Ascending aorta (tissue), 2 donors: ENCODE measurements at places on chromosomes 11 and 22. TPM values are rescaled to one million over a fixed set of nuclear protein-coding genes. Genes with fewer than 3 reads are reported as not detected.

- no peak for DNase-seq
Observed at GRCh38 chr11:119318240-119319135, 1.6 kb upstream of the MCAM start.

DNA sequence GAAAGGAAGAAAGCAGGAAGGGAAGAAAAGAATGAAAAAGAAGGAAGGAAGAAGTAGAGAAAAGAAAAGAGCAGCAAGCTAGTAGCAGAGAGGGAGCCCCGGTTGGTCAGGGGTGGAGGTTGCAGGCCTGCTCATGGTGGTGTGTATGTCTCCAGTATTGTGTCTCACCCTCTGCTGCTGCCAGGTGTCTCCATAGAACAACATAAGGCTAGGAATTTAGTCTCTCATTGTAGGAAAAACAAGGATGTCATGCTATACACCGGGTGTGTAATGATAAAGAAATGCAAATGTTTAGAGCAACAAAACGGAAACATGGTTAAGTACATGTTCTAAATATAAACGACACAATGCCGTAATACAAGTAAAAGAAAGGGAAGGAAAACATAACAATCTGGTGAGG, 342.5 kb downstream of the NTM start:
- DNase-seq: no peak

- no peak for DNase-seq
Observed at GRCh38 chr11:92251980-92252379, 27.4 kb downstream of the FAT3 start.

DNA sequence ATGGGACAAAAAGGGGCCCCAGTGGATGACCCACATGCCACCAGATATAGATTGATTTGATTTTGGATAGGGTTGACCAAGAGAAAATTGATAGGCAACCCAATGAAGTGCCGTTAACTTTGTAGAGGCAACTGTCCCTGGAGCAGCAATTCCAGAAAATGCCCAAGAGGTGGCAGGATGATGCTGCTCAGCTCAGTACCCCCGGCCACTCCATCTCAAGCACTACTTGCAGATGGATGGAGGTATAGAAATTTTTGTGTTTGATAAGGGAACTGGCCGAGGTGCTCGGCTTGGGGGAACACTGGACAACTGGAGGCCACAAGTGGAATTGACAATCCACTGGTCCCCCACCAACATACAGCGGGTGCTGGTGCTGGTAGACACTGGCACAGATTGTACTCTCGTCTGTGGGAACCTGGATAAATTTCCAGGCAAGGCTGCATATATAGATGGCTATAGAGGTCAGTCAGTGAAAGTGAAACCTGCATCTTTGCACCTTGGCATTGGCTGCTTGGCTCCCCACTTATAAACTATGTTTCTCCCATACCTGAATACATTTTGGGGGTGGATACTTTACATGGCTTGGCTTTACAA, 86.3 kb downstream of the CCDC83 start:
- no peak for DNase-seq

GRCh38 chr11:134822897-134823296, 410.9 kb upstream of the B3GAT1 start:
- no peak for DNase-seq

- no peak for DNase-seq
Observed at GRCh38 chr22:37607935-37608476, 628 bp upstream of the GGA1 start.

DNA sequence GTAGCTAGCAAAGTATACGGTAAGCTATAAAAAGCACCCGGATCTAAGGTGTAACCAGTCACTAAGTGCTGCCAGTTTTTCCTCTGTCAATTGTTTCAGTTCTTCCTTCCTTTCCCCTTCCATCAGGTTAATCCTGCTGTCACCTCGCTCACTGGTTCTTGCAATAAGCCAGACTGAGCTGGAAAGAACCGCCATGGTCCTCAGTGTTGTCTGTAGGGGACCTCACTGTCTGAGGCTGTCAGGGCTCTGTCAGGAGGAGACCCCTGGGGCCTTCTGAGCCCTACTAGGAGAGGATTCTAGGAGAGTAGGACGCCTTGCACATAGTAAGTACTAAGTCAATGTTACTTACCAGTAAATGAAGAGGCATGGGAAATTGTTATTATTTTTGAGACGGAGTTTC, 1.4 kb upstream of the TBC1D22A start:
- no peak for DNase-seq

DNA sequence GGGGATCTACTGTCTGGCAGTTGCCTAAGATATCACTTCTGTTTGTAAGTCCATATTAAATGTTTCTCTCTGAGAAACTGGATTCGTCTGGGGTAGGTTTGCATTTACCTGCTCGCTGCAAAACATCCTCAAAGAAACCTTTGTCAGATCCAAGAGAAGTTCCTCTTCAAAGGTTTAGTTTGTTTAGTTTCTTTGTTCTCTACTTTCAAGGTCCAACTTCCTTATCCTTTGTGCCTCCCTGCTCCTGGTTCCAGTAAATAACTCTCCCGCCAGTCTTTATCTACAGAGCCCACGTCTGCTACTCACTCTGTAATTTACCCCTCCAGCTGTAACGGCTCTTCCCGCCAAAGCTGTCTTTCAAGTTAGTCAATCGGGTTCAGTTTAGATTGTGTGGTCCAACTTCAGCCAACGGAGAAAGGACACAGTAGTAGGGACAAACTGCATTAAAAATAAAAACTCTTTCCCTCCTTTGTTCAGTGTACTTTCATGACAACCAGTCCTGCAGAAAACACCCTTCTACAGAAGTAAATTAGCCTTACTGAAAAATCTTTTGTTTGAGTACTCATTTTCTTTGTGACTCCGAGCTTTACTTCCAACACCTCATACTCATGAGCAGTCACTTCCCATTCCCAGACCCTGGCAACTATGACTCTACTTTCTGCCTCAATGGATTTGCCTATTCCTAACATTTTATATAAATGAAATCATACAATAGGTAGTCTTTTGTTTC, 41.0 kb downstream of the TMPRSS5 start:
- DNase-seq: no peak

- no peak for DNase-seq
Observed at GRCh38 chr11:119991669-119992068, 146.2 kb downstream of the TRIM29 start.

GRCh38 chr11:75574698-75575602, 12.9 kb downstream of the SERPINH1 start:
- no peak for DNase-seq

GRCh38 chr11:15112131-15112541, 2.6 kb upstream of the INSC start:
- no peak for DNase-seq

TRIM48 gene
- not detected for total RNA-seq
